ENCODE measurements at places on chromosomes 6 and 20.

DNA sequence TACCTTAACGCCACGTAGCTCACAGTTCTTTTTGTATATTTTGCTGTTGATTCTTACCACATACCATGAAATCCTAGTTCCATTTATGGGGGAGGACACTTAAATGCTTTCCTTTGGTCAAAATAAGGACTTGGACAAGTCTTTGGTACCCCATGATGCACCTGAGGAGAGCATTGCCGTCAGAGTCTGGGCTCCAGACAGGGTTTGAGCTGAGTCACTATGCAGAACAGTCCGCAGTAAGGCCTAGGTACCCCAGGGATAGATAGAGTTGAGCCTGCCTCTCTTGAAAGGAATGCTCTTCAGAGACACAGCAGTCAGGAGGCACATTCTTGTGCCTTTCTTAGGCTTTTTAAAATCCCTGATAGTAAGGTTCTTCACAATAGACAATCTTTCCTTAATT lies 6.0 kb downstream of the PARD6B start:
- no peak for DNase-seq

- no peak for DNase-seq
Observed at GRCh38 chr20:25135031-25135430, 53.1 kb upstream of the VSX1 start.

DNA sequence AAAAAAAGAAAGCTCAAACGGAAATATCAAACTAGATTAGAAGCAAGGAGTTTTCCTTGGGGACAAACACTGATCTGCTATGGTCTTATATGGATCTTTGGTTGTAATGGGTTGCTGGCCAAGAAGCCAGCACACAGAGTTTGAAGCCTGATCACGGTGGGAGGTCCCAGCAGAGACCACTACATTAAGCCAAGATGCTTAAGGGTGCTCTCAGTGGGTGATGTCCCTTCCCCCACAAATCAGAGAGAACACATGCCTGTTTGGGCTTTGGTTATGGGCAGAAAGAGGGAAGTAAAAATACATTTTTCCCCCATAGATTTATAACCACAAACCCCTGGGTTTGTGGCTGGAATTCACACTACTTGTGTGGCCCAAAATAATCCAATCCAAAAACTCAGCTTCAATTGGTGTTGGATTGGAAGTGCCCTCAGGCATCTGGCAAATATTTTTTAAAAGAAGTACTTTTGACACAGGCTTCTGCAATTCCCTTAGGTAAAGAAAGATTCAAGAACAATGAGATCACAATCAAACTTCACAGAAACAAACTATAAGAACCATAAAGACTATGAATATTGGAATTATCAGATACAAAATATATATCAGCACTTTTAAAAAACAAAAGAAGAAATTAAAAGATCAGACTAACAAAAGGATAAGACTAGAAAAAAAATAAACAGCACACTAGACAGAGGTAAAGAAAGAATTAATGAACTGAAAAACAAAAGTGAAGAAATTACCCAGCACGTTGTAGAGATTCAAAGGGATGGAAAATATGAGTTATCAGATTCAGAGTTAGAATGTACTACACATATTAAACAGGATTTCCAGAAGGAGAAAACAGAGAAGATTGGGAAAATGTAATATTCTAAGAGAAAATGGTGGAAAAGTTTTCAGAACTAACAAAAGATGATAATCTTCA lies 44.7 kb downstream of the ESF1 start:
- no peak for DNase-seq

- DNase-seq = no peak
Observed at GRCh38 chr20:2874456-2874855, 1.2 kb downstream of the PTPRA start.

DNA sequence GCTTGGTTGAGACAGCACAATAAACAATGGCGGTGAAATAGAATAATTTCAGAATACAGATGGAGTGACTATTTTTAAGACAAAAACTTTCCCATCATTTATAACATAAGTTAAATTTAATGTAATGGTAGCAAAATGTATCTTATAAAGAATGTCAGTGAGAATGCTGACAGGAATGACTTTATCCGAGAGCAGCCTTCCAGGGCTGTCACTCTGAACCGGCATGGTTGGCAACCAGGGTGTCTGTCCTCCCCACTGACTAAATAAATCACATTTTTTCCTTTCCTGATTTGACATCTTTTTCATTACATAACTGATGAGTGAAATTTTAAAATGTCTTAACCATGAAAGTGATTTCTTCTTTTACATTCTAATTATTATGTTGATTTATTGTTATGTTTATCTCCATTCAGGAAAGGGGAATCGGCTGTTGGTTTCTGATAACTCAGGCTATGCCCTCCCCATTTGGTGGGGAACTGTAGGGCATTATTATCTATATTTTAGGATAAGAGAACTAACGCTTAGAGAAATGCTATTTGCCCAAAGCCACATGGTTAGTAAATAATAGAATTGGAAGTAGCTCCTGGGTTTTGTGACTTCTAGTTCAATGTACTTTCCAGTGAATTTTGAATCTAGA lies 109.2 kb upstream of the OGFRL1 start:
- no peak for DNase-seq

DNA sequence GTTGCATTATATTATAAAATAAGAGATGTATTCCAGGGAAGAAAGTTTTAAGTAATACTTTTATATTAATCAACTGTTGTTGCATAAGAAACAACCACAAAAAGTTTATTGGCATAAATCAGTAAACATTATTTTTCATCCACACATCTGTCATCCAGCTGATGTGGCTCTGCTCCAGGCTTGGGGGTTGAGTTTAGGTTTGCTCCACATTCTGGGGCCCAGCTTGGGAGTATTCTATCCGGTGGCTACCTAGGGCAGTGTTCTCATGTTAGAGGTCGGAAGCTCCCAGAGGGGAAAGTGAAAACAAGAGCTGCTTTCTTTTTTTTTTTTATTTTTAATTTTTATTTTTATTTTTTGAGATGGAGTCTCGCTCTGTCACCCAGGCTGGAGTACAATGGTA lies 728.4 kb upstream of the FLRT3 start:
- no peak for DNase-seq
